ENCODE measurements at places on chromosomes 13 and 19. TPM values are rescaled to one million over a fixed set of nuclear protein-coding genes. Genes with fewer than 3 reads are reported as not detected.
A peak's percentile ranks its signal among the peaks of the same experiment; 100 is the strongest.

- no peak for DNase-seq
Observed at GRCh38 chr19:3682741-3683404, 17.4 kb downstream of the PIP5K1C start.

- peak; percentile 20 for DNase-seq
Observed at GRCh38 chr13:27961227-27962085, 7.7 kb downstream of the CDX2 start.

Gene IQCN
- total RNA-seq: 0.04 TPM

DNA sequence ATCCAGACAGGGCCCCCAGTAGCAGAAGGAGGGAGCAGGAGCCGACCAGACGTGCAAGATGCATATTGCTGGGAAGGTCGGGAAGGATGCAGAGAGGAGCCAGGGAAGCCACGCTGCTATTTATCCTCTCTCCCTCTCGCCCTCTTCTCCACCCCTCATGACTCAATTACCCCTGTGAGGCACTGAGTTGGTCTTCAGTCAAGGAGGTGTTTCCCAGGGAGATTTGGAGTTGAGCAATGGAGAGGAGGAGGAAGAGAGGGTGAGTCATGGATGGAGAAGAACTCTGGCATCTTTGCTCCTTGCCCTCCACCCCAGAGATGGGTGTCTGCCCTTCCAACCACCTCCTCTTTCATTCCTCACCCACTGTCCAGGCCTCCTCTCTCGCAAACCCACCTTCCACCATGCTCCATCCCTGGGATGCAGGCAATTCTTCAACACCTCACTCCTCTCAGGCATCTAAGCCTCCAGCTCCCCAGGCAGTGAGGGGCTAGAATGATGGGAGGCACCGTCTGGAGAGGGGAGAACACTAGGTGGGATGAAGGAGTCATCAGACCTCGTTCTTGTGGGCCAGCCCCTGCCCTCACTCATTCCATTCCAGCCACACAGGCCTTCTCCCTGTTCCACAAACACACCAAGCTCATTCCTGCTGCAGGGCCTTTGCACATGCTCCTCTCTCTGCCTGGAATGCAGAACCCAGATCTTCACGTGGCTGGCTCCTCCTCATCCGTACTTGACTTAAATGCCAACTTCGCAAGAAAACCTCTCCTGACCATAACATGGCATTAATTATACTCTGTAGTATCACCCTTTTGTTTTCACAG, at the start of gene SBSN:
SBSN (minus strand) TSS at position 94 of the 821 bp plus-strand sequence; CDS start at position 64, 30 bp downstream.
- no peak for DNase-seq

- no peak for DNase-seq
Observed at GRCh38 chr13:75931116-75931515, 295.0 kb downstream of the LMO7 start.

Gene TUBB4A
- total RNA-seq: not detected

Gene OR10H3
- total RNA-seq: not detected

Gene ZNF441
- 10.0 TPM for total RNA-seq

- no peak for DNase-seq
Observed at GRCh38 chr13:49213539-49213938, 6.6 kb upstream of the MLNR start.

- no peak for DNase-seq
Observed at GRCh38 chr13:55517312-55517711, 1623.4 kb upstream of the PRR20A start.

DNA sequence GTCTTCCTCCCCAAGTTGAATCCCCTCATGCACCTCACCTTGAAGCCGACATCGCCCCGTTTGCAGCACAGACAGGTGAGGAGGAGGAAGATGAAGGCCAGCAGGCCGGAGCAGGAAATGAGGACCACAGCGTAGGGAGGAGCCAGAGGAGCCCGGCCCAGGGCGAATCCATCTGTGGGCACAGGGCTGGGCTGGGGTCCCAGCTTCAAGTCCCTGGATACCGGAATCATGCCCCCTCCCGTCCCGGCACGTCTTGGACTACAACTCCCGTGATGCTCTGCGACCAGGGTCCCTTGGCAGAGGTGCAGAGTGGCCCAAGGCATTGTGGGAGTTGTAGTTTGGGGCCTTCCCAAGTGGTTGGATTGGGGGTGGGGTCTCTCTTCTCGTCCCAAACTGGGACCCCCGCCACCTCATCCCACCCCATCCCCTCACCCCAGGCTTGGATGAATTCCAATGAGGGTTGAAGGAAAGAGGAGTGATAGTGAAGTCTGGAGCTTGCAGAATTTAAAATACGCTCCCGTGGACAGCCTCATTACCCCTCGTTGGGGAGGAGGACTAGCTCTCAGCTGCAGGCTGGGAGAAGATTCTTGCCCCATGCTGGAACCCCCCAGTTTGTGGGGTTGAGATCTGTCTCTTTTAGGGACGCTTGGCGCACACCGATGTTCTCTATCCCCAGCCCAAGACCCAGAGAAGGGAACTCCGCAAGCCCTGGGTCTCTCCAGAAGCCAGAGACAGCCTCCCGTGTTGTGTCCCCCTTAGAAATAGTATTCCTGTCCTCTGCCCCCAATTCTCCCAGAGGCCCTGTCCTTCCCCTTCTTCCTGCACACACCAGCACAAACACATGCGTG, 990 bp downstream of the LMTK3 start:
- no peak for DNase-seq

DNA sequence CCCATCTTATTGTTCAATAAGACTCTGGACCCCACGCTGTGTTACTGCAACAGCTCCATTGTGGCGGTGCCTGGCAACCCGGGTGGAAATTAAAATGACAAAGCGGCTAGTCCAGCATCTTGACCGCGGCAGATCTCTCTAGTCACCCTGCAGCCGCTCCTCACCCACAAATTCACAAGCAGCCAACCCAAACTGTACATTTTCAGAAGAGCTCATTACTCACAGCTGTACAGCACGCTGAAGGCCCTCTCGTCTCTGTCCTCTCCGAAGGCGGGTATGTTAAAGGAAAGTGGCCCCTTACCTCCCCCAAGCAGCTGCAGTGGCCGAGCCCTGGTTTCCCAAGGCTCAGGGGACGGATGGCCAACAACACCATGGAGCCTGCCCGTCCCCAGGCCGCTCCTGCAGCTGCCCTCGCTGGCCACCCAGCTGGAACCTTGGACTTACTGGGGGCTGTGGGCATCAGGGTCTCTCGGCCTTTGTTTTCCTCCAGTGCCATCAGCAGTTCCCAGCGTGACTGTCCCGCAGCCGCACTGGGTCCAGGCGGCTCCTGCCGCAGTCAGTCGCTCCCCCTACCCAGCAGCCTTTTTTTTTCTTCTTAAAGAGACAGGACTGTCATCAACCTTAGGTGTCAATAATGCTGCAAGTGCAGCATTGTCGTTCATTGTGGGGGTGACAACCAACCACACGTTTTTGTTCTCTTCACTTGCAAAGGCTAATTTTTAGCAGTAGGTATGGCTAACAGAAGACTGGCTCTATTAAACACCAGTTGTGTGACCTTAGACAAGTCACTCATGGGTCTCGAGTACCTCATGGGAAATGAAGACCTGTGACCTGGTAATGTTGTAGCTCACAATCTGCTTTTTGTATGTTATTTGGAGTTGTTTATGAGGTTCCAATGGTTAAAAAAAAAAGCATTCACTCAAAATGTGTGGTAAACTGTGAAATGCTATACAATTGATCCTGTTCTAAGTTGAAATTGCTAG, at the start of gene SACS:
SACS (minus strand) TSS at position 532 of the 983 bp plus-strand sequence. CDS start 22,463 bp downstream, outside the sequence.
- DNase-seq: no peak

DNA sequence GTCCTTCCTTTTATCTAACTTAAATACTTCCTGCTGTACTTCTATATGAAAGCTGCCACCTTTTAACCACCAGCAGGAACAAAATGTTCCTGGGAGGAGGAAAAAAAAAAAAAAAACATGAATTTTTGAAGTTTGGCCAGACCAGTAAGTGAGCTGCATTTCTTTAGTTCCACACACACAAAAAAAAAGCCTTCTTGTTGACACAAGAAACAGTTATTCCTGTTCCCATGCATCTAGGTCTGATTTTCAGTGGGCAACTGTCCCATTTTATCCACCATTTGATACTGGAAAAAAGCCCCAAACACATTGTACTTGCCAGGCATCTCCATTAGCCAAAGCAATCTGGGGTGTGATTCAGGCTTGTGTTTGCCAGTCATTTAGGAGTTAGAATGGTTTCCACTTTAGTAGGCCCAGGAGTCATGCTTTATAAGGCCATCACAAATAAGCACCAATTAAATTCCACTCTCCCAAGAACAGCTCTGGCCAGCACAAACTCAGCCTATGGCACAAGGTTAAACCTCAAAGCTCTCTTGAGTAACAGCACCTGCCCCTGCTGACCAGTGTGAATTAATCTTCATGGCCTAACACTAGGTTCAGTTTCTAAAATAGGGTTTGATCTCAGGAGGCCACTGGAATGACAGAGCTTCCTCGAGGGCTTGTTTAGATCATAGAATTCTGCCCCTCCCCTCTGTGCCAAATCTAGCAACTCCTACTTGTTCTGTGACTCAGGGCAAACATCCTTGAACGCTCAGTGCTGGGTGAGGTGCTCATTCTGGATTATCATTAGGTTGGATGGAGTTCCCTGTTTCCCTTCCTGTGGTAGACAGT, 67.1 kb downstream of the NUFIP1 start:
- peak; percentile 81 for DNase-seq

GRCh38 chr13:37175996-37176395, 70.5 kb upstream of the CSNK1A1L start:
- no peak for DNase-seq

DNA sequence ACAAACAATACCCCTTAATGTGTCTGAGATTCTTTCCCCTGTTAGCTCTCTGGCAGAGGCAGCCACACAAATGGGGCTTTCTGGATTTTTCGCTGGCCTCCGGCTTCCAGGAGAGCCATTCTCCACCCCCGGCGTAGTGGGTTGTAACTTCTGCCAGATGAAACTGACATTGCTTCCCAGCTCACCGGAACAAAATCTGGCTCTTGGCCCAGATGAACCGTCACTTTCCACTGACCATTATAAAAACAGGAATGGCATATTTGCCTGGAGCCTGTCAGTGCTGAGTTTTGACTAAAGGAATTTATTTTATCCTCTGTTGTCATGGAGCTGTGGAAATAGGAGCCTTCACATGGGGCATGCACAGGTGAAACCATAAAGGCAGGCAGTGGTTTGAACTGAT, 120.6 kb upstream of the GPR12 start:
- DNase-seq: no peak

GRCh38 chr13:51731759-51732158, 72.2 kb downstream of the DHRS12 start:
- no peak for DNase-seq

DNA sequence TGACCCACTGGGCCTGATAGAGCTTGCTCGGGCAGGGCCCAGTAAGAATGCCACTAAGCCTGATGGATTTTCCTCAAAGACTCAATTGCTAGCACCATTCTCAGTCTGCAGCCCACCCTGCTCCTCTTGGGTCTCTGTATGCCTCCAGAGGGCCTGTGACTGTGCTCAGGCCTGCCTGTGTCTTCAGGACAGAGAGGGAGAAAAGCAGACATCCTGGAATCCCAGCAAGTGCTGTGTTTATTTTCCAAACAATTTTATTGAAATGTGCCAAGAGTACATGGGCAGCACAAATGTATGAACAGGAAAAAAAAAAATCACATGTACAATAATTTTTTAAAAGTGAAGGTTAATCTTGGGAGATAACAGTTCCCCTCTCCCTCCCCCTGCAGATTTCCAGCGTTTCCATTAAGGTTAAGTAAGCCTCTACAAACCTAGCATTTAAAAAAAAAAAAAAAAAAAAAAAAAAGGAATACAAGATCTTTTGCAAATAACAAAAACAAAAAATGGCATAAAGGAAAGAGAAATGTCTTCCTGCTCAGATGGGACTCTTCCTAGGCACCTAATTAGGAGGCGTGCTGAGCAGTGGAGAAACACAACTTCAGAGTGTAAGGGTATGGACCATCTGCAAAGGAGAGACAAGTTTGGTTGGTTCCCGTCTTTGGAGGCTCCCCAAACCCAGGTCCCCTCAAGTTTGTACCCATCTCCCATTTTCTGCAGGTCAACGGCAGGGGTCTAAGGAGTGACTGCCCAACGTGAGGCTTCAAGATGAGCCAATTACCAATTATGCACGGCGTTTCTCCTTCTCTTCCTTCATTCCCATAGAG, 4.8 kb upstream of the ECH1 start:
- DNase-seq: no peak

GRCh38 chr13:102400675-102401145, 1.1 kb downstream of the FGF14 start:
- DNase-seq: no peak

Gene ZNF44
- 16.6 TPM for total RNA-seq

Gene KLK12
- total RNA-seq: not detected

DNA sequence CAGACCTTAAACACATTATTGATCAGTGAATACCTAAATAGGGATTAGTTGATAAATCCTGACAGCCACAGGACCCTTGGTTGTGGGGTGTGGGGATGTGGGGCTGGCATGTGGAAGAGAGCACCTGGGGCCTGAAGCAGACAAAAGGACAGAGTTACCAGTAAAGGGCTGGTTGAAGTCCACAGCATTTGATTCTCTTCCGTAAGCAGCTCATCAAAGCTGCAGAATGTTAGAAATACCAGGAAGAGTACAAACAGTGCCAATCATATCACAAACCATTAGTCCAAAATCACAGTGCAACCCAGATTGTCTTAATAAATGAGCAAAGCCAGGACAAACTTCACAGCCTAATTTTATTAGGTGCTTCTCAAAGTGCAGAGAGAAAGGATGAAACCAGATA, 92.5 kb upstream of the KL start:
- no peak for DNase-seq

Gene DNAJC3
- 38.1 TPM for total RNA-seq

Gene SIAH3
- total RNA-seq: not detected

DNA sequence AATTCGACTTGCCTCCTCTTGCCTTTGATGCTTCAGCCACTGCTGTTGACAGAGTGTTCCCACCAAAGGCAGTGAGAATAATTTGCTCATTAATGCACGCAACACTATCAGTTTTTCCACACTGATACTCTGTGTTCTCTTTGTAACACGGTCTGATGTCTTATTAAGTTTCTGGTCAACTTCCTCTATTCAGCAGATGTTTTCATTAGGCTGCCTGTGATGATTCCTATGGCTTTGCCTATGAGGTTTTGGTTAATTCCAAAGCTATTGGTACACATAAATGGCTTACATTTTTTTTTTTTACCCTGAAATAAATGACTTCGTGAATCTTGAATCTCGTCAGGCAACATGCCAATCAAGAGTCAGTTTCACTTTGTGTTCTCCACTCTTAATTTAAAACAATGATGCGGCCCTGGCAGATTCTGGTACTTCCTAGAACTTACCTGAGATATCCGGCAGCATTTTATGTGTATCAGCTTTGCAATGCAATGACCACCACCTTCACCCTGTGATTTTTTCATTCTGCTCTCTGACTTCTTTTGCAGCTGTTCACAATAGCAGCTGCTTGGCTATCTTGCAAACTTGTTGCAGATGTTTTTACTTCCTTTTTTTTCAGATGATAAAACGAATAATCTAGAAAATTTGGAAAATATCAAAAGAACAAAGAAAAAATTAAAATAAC, 27.5 kb upstream of the KL start:
- no peak for DNase-seq

GRCh38 chr13:98921786-98922185, 56.1 kb downstream of the DOCK9 start:
- no peak for DNase-seq

DNA sequence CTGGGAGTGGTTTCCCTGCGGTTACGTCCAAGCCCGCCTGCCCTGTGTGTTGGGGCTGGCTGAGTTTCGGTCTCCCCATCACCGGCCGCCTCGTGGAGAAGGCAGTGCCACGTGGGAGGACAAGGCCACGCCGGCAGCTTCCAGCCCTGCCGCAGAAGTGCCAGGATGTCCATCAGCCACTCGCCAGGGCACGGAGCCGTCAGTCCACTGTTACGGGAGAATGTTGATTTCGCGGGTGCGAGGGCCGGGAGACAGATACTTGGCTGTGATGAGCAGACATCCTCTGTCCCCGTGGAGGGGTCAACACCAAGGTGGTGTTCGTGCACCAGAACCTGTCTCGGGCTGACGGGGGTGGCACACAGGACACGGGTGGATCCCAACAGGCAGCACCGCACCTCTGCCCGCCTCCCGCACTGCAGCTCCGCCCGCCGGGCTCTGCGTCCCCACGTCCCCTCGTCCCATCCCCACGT, 86.4 kb upstream of the MCF2L start:
- DNase-seq: no peak
